Spinal cord (tissue), 10 donors: ENCODE measurements at places on chromosomes 13 and 19. TPM values are rescaled to one million over a fixed set of nuclear protein-coding genes. Genes with fewer than 3 reads are reported as not detected.

- H3K27ac ChIP-seq: no peak overlapping the region
- H3K4me3 ChIP-seq: no peak overlapping the region
- no peaks in the 10 kb centered on the region for H3K4me1 ChIP-seq
- H3K36me3 ChIP-seq: no peaks in the 10 kb centered on the region
Measured at GRCh38 chr13:67771106-67771505, 541.0 kb upstream of the PCDH9 start.

- no peak for DNase-seq
- no peaks in the 10 kb centered on the region for H3K4me1 ChIP-seq
- H3K27me3 ChIP-seq: no peaks in the 10 kb centered on the region
- no peak overlapping the region for H3K27ac ChIP-seq
- no peak overlapping the region for H3K4me3 ChIP-seq
Measured at GRCh38 chr13:36475468-36475867, 43.2 kb downstream of the CCNA1 start.

GRCh38 chr13:29801102-29801501 lies 49.3 kb downstream of the UBL3 start:
- H3K4me1 ChIP-seq: peaks cover 14% of the 10 kb centered on the region
- no peaks in the 10 kb centered on the region for H3K27me3 ChIP-seq
- H3K27ac ChIP-seq: no peak overlapping the region
- no peaks in the 10 kb centered on the region for H3K36me3 ChIP-seq

ZNF432 gene
- total RNA-seq: 24.2 TPM

- peaks cover 12% of the 10 kb centered on the region for H3K27me3 ChIP-seq
- DNase-seq: peak; percentile 31
- H3K4me1 ChIP-seq: peaks cover 20% of the 10 kb centered on the region
Measured at GRCh38 chr19:3881272-3882040, 971 bp downstream of the ATCAY start.

DNA sequence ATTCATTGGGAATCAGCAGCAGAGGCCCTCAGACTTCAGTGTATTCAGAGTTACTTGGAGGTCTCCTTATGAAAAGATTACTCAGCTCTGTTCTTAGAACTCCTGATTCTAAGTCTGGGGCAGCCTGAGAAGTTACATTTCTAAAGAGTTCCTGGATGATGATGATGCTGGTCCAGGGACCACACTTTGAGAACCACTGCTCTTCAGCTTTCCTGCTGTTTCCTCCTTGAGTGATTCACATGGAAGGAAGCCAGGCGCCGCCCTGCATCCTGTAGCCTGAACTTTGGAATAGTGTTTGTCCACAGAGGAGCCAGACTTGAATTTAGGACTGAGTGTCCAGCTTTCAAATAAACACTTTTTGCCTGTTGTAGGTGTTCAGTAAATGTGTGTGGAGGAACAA lies 2.9 kb downstream of the CEBPG start:
- H3K4me3 ChIP-seq: no peak overlapping the region
- no peak for DNase-seq
- H3K36me3 ChIP-seq: no peaks in the 10 kb centered on the region
- no peak overlapping the region for H3K27ac ChIP-seq
- no peaks in the 10 kb centered on the region for H3K27me3 ChIP-seq
- peaks cover 17% of the 10 kb centered on the region for H3K4me1 ChIP-seq

DNA sequence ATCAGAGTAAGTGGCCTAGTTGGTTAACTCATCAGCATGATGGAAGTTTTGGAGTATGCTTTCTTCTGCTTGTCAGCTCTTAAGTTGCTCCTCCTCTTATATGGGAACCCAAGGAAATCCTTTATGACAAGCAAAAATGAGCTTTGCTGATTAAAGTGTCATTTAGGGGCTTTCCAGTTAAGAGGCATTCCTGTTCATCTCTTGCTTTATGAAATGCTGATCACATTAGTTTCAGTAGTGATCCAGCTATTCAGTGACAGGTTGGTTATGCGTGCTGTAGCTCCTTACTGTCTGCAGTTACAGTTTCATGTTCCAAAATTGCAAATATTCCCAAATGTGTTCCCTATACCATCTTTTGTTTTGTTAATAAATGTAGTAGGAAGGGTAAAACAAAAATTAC lies 146.6 kb downstream of the CDK8 start:
- H3K4me1 ChIP-seq: no peaks in the 10 kb centered on the region
- peaks cover 4% of the 10 kb centered on the region for H3K36me3 ChIP-seq
- H3K27ac ChIP-seq: no peak overlapping the region
- DNase-seq: no peak
- no peak overlapping the region for H3K4me3 ChIP-seq

FFAR3 gene
- total RNA-seq: 0.11 TPM

DNA sequence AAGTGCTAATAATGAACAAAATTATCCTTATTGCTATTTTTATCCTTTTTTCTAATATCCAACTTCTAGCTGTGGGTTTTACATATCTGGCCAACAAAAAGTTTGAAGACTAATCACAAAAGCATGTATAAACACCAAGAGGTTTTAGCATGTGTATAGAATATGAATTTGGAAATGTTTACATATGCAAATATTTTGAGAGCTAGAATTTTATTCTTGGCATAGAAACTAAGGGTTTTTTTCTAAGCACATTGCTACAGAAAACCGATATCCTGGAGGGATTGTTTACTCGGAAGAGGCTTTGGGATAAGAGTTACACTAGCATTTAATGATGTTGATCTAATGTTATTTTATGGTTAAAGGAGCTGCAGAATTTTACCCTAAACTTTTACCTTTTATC lies 392.1 kb downstream of the EFNB2 start:
- no peak overlapping the region for H3K27ac ChIP-seq
- H3K27me3 ChIP-seq: no peaks in the 10 kb centered on the region
- DNase-seq: no peak
- H3K36me3 ChIP-seq: no peaks in the 10 kb centered on the region

STOML3 gene
- 0.69 TPM for total RNA-seq

GRCh38 chr19:752652-753517 lies 2.0 kb downstream of the MISP start:
- peak overlapping the region; percentile 86 for H3K27ac ChIP-seq
- no peaks in the 10 kb centered on the region for H3K27me3 ChIP-seq
- H3K4me3 ChIP-seq: no peak overlapping the region

DNA sequence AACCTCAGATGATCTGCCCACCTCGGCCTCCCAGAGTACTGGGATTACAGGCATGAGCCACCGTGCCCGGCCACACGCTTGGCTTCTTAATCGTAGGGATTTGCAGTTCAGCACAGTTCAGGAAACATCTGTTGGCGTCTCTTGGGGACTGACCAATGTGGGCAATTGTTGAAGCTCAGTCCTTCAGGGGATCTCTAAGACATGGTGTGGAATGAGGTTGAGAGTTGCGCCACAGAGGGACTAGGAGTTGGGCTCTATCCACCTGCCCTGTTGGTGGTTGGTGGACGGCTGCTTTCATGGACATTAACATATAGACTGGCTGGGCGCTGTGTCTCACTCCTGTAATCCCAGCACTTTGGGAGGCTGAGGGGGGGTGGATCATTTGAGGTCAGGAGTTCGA lies 37.3 kb upstream of the SIN3B start:
- no peak for DNase-seq
- H3K27me3 ChIP-seq: no peaks in the 10 kb centered on the region
- no peak overlapping the region for H3K4me3 ChIP-seq
- H3K36me3 ChIP-seq: no peaks in the 10 kb centered on the region

ZNF44 gene
- total RNA-seq: 18.9 TPM

- H3K4me3 ChIP-seq: no peak overlapping the region
- H3K27me3 ChIP-seq: no peaks in the 10 kb centered on the region
- H3K36me3 ChIP-seq: peaks cover 17% of the 10 kb centered on the region
- H3K4me1 ChIP-seq: no peaks in the 10 kb centered on the region
- no peak overlapping the region for H3K27ac ChIP-seq
Measured at GRCh38 chr19:7435586-7435985, 53.2 kb downstream of the PEX11G start.

GRCh38 chr19:31938675-31939074 lies 406.7 kb upstream of the ZNF507 start:
- H3K4me3 ChIP-seq: no peak overlapping the region
- no peaks in the 10 kb centered on the region for H3K36me3 ChIP-seq
- no peak overlapping the region for H3K27ac ChIP-seq
- no peak for DNase-seq
- H3K27me3 ChIP-seq: no peaks in the 10 kb centered on the region

ODAD3 gene
- total RNA-seq: 0.79 TPM

DNA sequence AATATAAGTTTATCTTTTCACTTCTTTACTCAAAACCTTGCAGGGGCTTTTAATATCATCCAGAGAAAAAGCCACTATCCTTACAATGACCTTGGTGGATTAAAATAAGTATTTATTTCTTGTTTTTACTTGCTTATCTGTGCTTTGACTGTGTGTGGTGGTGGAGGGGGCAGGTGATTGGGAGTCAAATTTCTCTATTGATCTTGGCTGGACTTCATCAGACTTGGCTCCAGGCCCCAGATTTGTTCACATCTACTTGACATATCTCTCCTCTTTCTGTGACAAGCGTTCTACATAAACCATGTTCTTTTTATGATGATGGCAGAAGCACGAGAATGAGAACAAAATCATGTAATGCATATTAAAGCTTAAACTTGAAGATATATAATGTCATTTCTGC lies 670.8 kb downstream of the PCDH17 start:
- H3K4me1 ChIP-seq: no peaks in the 10 kb centered on the region
- no peak overlapping the region for H3K27ac ChIP-seq
- H3K4me3 ChIP-seq: no peak overlapping the region
- DNase-seq: no peak

CYP4F12 gene
- total RNA-seq: 6.8 TPM

UQCR11 gene
- 60.4 TPM for total RNA-seq

DNA sequence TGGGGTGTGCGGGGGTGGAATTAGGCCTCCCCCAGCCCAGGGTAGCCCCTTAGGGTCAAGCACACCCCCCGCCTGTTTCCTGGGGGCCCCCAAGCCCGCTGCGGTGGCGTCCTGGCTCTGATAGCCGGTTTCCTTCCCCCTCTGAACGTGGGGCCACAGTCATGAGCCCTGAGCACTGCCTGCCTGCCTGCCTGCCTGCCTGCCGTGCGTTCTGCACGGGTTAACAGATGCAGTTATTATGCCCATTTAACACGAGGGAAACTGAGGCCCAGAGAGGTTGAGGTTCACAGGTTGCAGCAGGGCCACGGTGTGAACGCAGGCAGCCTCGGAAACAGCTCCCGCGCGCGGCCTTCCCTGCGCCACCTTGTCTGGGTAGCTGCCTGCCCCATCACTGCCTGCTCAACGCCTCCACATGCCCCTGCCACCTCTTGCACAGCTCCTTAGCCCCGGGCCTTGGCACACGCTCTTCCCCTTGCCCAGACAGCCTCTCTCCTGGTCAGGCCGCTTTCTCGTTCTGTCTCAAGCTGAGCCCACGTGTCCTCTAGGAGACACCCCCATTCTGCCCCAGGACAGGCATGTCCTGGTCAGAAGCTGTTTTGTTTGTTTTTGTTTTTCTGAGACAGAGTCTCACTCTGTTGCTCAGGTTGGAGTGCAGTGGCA lies 1.2 kb upstream of the GAMT start:
- H3K4me1 ChIP-seq: peaks cover 41% of the 10 kb centered on the region
- no peak overlapping the region for H3K4me3 ChIP-seq
- peaks cover 29% of the 10 kb centered on the region for H3K36me3 ChIP-seq
- H3K27ac ChIP-seq: no peak overlapping the region

DNA sequence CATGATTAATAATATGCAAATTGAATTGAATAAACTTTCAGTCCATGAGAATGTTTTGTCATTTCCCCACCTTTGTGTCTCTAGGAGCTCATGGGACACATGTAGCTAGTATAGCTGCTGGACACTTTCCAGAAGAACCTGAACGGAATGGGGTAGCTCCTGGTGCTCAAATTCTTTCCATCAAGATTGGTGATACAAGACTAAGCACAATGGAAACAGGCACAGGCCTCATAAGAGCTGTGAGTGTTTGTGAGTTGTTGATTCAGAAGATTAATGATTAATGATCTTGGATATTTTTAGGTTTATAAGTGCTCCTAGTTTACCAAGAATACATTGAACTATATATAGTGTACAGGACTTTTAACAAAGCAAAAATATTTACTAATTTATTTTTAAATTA lies 30.1 kb downstream of the TPP2 start:
- H3K4me3 ChIP-seq: no peak overlapping the region
- H3K4me1 ChIP-seq: no peaks in the 10 kb centered on the region
- DNase-seq: no peak
- peaks cover 11% of the 10 kb centered on the region for H3K36me3 ChIP-seq

DNA sequence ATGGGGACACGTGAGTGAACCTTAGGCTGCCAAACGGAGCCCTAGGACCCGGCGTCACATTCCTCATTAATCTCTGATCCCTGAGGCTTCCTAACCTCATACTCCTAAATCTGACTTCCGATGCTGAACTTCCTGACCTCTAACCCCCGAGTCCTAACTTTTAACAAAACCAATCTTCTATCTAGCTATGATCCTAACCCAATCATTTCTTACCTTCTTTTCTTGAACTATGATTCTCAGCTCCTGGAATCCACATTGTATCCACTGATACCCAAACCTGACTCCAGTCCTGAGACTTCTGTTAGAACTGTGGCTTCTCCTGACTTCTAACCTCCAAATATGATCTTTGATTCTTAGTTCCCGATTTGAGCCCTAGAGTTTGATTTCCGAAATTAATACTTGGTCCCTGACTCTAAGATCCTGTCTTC lies 447 bp downstream of the NFKBIB start:
- H3K4me1 ChIP-seq: peaks cover 33% of the 10 kb centered on the region
- H3K4me3 ChIP-seq: peak overlapping the region; percentile 91
- H3K27me3 ChIP-seq: no peaks in the 10 kb centered on the region
- peak overlapping the region; percentile 93 for H3K27ac ChIP-seq

- no peaks in the 10 kb centered on the region for H3K27me3 ChIP-seq
- no peaks in the 10 kb centered on the region for H3K36me3 ChIP-seq
- DNase-seq: no peak
- H3K27ac ChIP-seq: no peak overlapping the region
- no peak overlapping the region for H3K4me3 ChIP-seq
Measured at GRCh38 chr13:102198418-102199311, 203.2 kb downstream of the FGF14 start.

PPP5C gene
- 77.4 TPM for total RNA-seq

PEPD gene
- 30.0 TPM for total RNA-seq

CCDC106 gene
- total RNA-seq: 14.1 TPM

DNA sequence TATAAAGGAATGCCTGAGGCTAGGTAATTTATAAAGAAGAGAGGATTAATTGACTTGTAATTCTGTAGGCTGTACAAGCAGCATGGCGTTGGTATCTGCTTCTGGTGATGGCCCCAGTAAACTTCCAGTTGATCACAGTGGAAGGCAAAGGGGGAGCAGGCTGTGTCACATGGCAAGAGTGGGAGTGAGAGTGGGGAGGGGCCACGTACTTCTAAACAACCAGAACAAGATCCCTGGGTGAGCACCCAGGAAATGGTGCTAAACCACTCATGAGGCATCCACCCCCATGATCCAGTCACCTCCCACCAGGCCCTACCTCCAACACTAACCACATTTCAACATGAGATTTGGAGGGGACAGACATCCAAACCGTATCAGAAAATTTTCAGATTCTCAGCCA lies 3.0 kb upstream of the RNF113B start:
- DNase-seq: no peak
- H3K36me3 ChIP-seq: peaks cover 14% of the 10 kb centered on the region
- no peaks in the 10 kb centered on the region for H3K27me3 ChIP-seq
- H3K4me3 ChIP-seq: no peak overlapping the region
- H3K27ac ChIP-seq: no peak overlapping the region
- H3K4me1 ChIP-seq: no peaks in the 10 kb centered on the region

PSG1 gene
- not detected for total RNA-seq

GRCh38 chr13:21033856-21034602 lies 27.4 kb downstream of the LATS2 start:
- no peak overlapping the region for H3K4me3 ChIP-seq
- H3K4me1 ChIP-seq: peaks cover 28% of the 10 kb centered on the region
- peak overlapping the region; percentile 76 for H3K27ac ChIP-seq
- peaks cover 3% of the 10 kb centered on the region for H3K36me3 ChIP-seq
